Lung (tissue), 17 donors: ENCODE measurements at places on chromosomes 5 and 9. TPM values are rescaled to one million over a fixed set of nuclear protein-coding genes. Genes with fewer than 3 reads are reported as not detected.

KCNIP1 gene
- total RNA-seq = 1.8 TPM

MARVELD2 gene
- 39.6 TPM for total RNA-seq

HMCN2 gene
- total RNA-seq = 5.2 TPM

PKN3 gene
- total RNA-seq = 4.1 TPM

PTGES gene
- total RNA-seq = 12.0 TPM

C9orf50 gene
- total RNA-seq = 0.15 TPM

SPTAN1 gene
- total RNA-seq = 438 TPM

ACOT12 gene
- total RNA-seq = not detected

PTPRD gene
- 145 TPM for total RNA-seq

DNA sequence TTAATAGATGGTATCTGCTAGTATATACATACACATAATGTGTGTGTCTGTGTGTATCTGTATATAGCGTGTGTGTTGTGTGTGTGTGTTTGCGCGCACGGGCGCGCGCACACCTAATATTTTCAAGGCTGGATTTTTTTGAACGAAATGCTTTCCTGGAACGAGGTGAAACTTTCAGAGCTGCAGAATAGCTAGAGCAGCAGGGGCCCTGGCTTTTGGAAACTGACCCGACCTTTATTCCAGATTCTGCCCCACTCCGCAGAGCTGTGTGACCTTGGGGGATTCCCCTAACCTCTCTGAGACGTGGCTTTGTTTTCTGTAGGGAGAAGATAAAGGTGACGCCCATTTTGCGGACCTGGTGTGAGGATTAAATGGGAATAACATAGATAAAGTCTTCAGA, 757 bp downstream of the FXN start:
- DNase-seq = no peak

GRCh38 chr5:172716796-172717313, 54.1 kb downstream of the DUSP1 start:
- DNase-seq = peak; percentile 83

DNA sequence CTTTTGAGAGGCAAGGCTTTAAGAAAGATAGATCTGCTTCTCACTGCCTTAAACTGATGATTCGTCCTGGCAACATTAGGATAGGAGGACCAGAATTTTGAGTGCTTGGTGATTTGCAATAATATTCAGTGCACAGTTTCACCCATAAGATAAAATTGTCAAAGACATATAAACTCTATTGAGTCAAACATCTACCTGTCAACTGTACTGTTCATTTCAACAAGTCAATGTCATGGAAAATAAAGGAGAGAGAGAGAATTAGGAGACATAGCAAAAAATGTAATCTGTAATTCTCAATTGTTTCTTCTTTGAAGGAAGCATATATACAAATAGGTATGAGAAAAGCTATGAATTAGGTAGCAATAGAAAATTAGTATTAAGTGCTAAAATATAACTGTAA, 237.2 kb downstream of the CDH12 start:
- DNase-seq = no peak

- DNase-seq = peak; percentile 96
Measured at GRCh38 chr5:141557681-141558136, 61.1 kb downstream of the DIAPH1 start.

GRCh38 chr9:105969636-105970035, 275.3 kb downstream of the TMEM38B start:
- no peak for DNase-seq

GRCh38 chr5:38263983-38264382, 5.6 kb downstream of the EGFLAM start:
- no peak for DNase-seq

GRCh38 chr9:95181226-95181818, 136.2 kb downstream of the FANCC start:
- DNase-seq = no peak

- DNase-seq = peak; percentile 20
Measured at GRCh38 chr9:122227575-122227900, 1.2 kb downstream of the LHX6 start.

GRCh38 chr5:128403333-128403732, 134.7 kb downstream of the FBN2 start:
- DNase-seq = no peak

- no peak for DNase-seq
Measured at GRCh38 chr9:14782286-14783051, 59.9 kb upstream of the CER1 start.

GRCh38 chr9:127898433-127899127, 823 bp downstream of the ST6GALNAC6 start:
- DNase-seq = peak; percentile 72

DNA sequence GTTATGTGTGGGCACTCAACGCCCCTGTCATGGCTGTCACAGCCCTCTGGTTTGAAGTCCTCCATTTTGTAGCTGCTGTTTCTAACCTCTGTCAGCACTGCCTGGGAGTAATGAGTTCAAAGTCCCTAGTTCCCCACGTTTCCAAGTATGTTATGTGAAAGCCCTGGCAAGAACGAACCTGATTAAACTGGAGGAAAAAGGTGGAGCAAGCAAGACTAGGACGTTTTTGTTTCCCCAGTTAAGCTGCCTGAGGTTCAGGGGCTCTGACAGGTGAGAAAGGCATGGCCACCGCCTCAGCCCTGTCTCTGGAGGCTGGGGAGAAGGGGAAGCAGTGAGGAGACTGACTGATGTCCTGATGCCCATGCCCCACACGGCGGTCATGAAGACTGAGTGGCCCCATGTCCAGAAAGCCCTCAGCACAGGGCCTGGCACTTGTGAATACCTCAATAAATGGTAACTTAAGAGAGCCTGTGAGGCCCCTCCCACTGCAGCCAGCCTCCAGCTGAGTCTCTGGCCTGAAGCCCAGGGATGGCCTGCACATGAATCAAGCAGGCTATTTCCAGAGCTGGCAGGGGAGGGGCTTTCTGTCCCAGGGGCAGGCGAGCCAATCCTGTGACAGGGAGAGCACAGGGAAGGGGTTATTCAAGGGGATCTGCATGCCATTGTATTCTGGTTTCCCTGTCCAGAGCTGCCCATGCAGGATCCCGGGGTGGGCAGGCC, 61.8 kb downstream of the PFDN1 start:
- DNase-seq = peak; percentile 90

- no peak for DNase-seq
Measured at GRCh38 chr9:112777914-112778313, 27.4 kb downstream of the SNX30 start.

DNA sequence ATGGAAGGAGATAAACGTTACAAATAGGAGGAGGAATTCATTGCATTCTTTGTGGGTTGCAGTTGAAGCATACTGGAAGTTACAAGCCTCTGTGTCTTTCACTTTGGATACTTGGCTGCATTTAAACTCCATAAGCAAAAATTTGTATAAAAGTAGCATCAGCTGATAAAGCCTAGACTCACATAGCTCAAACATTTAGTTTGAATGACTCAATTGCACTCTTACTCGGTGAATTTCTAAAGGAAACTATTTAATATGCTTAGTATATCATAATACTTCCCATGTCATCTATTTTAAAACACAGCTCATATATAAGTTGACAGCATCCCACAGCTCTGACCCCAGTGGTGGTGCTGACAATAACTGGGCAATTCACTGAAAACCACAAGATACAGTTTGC, 596.6 kb upstream of the ZNF608 start:
- peak; percentile 21 for DNase-seq

DNA sequence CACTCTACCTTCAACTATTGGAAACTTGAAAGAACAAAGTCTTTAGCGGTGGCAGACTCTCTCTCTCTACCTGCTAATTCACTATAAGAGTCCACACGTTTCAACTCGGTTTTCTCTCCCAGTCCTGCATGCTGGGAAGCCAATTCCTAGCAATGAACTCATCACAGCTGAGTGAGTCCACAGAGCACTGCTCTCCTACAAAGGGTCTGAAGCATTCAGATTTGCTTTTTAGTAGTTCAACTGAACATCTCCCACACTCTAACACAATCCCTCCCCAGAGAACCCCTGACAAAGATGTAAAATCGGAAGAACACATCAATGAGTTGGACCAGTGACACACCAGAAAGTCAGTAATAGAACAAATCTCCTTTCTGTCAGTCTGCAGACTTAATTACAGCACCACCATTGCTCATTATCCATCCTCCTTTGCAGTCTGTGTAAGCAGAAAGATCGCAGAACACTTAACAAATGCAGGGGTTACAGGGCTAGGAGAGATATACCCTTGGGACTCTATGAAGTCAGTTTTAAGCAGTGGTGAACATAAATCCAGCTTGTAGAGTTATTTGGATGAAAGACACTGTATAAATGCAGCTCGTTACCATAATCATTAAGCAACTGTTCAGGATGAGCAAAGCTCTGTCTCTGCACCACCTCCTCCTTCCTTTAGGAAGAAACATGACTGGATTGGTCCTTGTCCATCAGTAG, 353.4 kb upstream of the GRIA1 start:
- no peak for DNase-seq

- peak; percentile 21 for DNase-seq
Measured at GRCh38 chr9:68933434-68934328, 80.2 kb downstream of the PRKACG start.

DNA sequence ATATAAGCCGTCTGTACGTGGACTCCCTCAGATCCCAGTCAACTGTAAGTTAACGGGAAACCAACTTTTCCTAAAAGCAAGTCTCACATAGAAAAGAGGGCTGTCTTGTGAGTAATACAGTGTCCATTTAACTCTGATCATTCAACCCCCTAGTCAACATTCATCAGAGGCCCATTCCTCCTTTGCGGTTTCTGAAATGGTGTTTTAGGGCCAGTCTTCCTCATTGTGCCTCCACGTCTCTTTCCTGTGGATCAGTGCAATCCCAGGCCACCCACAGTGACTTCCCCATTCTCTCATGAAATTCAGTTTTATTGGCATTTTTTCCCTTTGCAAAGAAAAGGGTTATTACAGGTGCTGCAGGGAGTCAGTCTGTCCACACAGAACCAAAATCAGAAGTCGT, 261.8 kb downstream of the NR3C1 start:
- DNase-seq = no peak

GRCh38 chr5:138648841-138649240, 73.6 kb upstream of the HSPA9 start:
- DNase-seq = no peak

GRCh38 chr5:113524927-113525326, 11.4 kb downstream of the YTHDC2 start:
- no peak for DNase-seq

DNA sequence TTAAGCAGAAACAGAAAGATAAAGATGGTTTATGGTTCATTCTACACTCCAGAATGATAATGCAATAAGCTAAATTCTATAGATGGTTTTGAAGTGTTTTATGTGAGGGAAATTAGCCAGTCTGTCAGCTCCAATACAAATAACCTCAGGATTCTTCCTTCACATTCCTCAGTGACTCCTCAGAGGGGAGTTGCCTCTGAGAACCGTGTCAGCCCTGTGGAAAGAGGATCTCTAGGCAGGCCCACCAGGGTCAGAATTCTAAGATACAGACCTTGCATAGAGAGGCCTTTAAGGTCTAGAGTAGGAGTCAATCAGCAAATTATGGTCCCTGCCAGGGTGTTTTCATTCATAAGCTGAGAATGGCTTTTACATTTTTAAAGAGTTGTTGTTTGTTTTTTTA, 26.6 kb downstream of the RUSC2 start:
- DNase-seq = no peak

- DNase-seq = no peak
Measured at GRCh38 chr5:17275289-17276158, 58.1 kb downstream of the BASP1 start.

DNA sequence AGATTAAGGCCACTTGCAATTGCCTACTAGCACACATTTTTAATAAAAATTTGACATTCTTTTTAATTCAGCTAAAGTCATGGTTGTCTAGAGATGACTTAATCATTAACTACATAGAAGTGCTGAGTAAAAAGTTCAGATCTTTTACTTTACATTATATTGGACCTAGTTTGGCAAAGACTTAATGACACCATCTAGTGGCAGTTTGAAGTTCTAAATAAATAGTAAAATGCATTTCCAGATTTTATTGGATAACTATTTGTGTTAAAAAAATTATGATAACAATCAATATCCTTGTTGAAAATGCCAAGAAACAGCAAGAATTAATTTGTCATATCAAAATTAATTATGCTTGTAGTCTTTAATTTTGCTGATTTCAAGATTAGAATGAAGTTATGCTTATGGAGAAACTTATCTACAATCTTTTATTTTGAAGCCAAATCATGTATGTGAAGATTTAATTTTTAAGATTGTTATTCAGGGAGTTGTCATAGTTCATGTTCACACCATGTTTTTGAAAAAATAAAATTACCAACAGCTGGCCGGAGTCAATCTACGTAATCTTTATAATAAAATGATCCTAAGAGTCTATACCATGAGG, 69.6 kb upstream of the PJA2 start:
- DNase-seq = no peak

- no peak for DNase-seq
Measured at GRCh38 chr9:125707472-125707804, 430 bp upstream of the MAPKAP1 start.

DNA sequence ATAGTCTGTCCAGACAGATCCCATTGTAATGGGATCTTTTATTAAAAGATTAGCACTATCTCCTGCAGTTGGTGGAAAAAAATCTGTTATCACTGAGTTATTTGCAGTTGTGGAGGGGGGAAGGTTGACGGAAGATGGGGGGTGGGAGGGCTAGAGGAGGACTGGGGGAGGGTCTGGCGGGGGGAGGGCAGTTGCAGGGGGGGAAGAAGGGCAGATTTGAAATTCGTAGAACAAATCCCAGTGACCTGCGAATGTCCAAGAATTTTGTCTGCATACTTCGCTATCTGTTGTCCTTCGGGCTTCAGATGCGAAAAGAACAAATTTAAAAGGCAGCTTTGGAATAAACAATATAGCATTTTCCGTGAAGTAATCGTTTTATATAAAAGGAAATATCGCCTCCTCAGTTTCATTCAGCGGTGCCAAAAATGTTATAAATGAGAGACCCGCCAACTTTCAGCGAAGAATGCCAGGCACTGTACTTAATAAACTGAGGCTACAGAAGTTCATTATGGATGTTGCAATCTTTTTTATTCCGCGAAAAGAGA, 1.3 kb upstream of the FST start:
- DNase-seq = peak; percentile 65

DNA sequence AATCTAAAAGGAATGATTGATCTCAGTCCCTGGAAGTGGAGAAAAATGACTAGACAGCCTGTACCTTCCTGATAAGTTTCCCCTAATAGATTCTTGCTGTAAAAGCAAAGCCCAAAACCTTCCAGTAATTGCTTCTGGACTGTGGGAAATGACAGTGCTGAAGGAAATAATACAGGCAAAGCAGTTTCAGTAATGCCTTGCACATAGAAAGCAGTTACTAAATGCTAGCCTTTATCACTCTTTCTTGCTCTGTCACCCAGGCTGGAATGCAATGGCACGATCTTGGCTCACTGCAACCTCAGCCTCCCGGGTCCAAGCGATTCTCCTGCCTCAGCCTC, 50.3 kb downstream of the MAP1B start:
- DNase-seq = no peak

DNA sequence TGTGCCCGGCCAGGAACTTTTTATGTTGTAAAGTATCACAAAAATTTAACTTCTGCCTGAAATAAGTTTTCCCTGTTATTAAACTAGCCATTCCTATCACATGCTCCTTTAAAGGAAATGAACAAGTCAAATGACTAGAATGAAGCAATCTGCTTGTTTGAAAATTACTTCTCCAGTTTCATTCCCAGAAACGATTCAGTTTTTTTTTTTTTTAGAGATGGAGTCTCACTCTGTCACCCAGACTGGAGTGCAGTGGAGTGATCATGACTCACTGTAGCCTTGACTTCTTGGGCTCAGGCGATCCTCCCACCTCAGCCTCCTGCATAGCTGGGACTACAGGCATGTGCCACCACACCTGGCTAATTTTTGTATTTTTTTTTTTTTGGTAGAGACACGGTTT, 13.3 kb upstream of the GNG10 start:
- DNase-seq = no peak

- DNase-seq = no peak
Measured at GRCh38 chr9:98634685-98635336, 73.9 kb downstream of the GABBR2 start.
